ENCODE measurements at places on chromosomes 16 and 17. TPM values are rescaled to one million over a fixed set of nuclear protein-coding genes. Genes with fewer than 3 reads are reported as not detected.

Gene OGFOD1
- 45.6 TPM for total RNA-seq

Gene HOXB7
- 4.1 TPM for total RNA-seq

Gene KLHL10
- 0.43 TPM for total RNA-seq

Gene PIK3R5
- 0.12 TPM for total RNA-seq

Gene TBX6
- total RNA-seq: 0.60 TPM

Gene CEMP1
- total RNA-seq: not detected

Gene TLCD2
- total RNA-seq: 4.5 TPM

Gene CD300A
- total RNA-seq: 1.1 TPM

Gene DRC3
- total RNA-seq: 1.1 TPM

Gene SMTNL2
- 41.5 TPM for total RNA-seq

DNA sequence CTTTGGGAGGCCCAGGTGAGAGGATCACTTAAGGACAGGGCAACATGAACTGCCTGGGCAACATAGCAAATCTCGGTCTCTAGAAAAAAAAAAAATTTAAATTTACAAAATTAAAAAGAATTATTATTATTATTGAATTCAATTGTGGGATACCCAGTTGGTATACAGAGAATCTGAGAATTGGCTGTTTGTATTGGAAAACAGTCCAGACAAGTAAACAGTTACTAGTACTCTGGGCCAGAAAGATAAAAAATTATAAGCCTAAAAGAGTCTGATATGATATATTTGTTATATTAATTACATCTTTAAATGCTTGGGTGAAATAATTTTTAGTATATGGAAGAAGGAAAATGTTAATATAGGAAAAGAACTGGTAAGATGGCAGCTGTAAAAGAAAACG is 15.0 kb downstream of the CCDC47 start:
- no peak overlapping the region for H3K27ac ChIP-seq
- H3K36me3 ChIP-seq: no peaks in the 10 kb centered on the region
- no peaks in the 10 kb centered on the region for H3K27me3 ChIP-seq
- no peak for DNase-seq
- peaks cover 5% of the 10 kb centered on the region for H3K4me1 ChIP-seq

- no peak overlapping the region for H3K27ac ChIP-seq
- H3K4me3 ChIP-seq: no peak overlapping the region
- no peaks in the 10 kb centered on the region for H3K27me3 ChIP-seq
- H3K36me3 ChIP-seq: no peaks in the 10 kb centered on the region
- DNase-seq: no peak
Observed at GRCh38 chr16:23113185-23113584, 36.1 kb downstream of the USP31 start.

DNA sequence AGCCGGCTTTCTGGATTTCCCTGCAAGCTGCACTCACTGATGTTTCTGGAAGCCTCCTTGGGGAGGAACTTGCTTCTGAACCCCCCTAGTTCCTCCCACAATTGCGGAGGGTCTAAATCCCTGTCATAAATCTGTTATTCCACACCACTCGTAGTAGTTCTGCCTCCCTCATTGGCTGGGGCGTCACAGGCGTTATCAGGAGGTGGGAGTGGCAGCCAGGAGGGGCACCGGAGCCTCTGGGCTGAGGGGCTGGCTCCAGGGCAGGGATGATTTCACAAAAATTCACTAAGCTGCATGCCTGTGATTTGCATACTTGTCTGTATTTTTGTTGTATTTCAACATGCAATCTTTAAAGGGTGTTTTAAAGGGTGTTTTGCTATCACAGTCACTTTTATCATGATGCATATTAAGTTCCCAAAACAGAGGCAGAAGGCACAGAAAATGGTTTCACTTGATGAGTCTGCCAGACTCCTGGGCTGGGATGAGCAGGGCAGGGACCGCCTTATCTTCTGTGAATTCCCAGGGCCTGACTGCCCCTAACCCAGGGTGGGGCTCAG is 176.2 kb upstream of the FOXF1 start:
- DNase-seq: peak; percentile 35
- H3K36me3 ChIP-seq: no peaks in the 10 kb centered on the region
- peaks cover 8% of the 10 kb centered on the region for H3K4me1 ChIP-seq
- H3K27me3 ChIP-seq: no peaks in the 10 kb centered on the region

GRCh38 chr17:75783069-75783783 is 1.4 kb upstream of the UNK start:
- peak overlapping the region; percentile 100 for H3K27ac ChIP-seq
- no peak overlapping the region for H3K4me3 ChIP-seq
- H3K27me3 ChIP-seq: no peaks in the 10 kb centered on the region
- peak; percentile 77 for DNase-seq
- peaks cover 3% of the 10 kb centered on the region for H3K36me3 ChIP-seq

DNA sequence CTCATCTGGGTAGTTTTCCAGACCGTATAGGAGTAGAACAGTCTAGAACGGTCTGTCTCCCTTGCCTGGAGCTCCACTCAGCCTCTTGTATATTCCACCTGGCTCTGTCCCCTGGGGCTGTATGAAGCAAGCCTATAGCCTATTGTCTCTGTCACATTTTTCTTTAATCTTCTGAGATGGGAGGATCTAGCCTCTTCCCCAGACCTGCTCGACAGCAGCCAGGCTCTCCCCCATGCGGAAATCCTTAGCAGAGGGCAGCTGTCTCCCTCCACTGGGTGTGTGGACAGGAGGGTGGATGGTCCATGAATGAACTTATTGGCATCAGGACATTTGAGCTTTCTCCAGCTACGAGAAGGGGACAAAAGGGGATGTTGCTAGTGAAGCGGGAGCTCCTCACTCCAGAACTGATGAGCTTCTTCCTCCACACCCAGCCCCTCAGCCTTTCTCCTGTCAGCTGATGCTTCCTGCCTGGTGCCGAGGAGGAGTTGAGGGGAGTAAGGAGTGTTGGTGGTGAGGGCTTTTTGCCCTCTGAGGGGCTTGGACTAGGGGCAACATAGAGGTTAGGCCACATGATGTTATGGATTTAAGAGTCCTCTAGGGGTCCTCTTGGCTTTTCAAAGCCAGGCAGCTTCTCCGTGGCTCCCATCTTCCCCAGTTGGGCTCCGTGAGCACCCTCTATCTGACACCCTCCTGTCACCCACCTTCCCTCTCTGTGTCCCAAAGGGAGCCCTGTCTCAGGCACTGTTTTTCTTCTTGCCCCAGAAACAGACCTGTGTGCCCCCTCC is 28.0 kb downstream of the ARHGAP23 start:
- no peak overlapping the region for H3K27ac ChIP-seq
- H3K4me3 ChIP-seq: no peak overlapping the region
- peaks cover 50% of the 10 kb centered on the region for H3K4me1 ChIP-seq
- no peaks in the 10 kb centered on the region for H3K36me3 ChIP-seq
- no peak for DNase-seq

DNA sequence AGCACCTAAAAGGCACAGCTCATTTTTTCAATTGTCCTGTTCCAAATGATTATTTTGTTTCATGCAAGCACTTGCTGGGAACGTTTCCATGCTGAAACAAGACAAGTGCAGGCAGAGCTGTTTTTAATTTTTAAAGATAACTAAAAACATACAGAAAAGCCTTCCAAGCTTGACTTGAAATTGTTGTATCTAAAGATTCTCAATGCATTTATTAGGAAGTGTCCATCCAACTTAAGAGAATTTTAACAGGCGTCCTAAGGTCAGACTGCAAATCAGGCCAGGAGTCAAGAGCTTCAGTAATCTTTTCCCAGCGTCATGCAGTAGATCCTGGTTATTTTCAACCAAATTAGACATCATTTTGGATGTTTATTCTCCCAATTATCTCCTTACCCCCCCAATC is 702.8 kb downstream of the KCNJ2 start:
- H3K27me3 ChIP-seq: no peaks in the 10 kb centered on the region
- no peak overlapping the region for H3K4me3 ChIP-seq
- no peak for DNase-seq
- H3K27ac ChIP-seq: no peak overlapping the region

- H3K36me3 ChIP-seq: no peaks in the 10 kb centered on the region
- H3K4me3 ChIP-seq: no peak overlapping the region
- no peak for DNase-seq
- H3K27ac ChIP-seq: no peak overlapping the region
- peaks cover 14% of the 10 kb centered on the region for H3K4me1 ChIP-seq
Observed at GRCh38 chr17:67392111-67392510, 15.0 kb downstream of the PITPNC1 start.

- peaks cover 58% of the 10 kb centered on the region for H3K4me1 ChIP-seq
- no peak overlapping the region for H3K4me3 ChIP-seq
- H3K27ac ChIP-seq: peak overlapping the region; percentile 91
Observed at GRCh38 chr16:29824589-29825144, 4.4 kb downstream of the MVP start.

DNA sequence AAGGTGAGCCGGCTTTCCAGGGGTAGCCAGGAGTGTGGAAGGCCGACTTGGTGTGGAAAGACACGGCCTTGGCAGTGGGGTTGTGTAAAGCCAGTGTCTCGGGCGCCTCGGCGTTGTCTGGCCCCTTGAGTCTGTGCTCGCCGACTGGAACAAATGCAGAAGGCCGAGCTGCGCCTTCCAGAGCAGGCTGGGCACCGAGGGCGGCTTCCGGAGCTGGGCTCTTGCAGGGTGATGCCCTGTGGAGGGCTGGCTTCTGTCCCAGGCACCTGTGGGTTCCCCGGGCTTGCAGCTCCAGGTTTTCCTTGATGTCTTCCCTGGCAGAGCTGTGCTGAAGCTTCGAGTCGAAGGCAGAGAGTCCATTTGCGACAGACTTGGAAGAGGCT is 8.0 kb downstream of the ZNF750 start:
- H3K27ac ChIP-seq: no peak overlapping the region
- DNase-seq: no peak
- no peaks in the 10 kb centered on the region for H3K27me3 ChIP-seq

DNA sequence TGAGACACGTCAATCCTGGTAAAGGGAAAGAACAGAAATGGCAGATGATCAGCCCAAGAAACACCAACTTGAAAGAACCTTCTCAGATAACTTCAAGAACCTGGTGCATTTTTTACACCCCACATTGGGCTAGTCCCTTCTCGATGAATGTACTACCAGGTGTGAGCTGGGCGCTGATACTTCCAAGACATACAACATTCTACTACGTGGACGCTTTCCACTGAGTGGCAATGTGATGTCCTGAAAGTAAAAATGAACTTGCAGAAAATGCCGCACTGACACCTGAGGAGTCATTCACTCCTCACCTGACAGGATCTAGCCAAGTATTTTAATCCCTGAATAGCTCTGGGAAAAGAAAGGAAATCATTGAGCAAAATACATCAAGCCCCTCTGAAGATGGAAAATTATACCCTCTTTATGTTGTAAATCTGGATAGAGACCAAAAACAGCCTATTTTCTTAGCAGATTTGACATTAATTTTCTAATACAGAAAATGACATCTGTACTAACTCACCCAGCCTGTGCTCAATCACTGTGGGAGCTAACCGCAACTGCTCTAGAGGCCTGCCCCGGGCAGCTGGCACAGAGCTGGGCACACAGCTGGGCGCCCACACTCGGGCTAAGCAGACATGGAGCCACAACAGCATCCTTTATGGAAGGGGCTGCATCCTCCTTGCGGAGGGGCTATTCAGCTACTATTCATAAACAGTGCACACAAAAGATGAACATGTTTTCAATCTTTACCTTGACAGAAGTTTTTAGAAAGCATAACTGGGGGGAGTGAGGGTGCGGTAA is 16.2 kb downstream of the SNN start:
- no peaks in the 10 kb centered on the region for H3K36me3 ChIP-seq
- no peak overlapping the region for H3K4me3 ChIP-seq
- H3K27ac ChIP-seq: no peak overlapping the region
- H3K27me3 ChIP-seq: no peaks in the 10 kb centered on the region

DNA sequence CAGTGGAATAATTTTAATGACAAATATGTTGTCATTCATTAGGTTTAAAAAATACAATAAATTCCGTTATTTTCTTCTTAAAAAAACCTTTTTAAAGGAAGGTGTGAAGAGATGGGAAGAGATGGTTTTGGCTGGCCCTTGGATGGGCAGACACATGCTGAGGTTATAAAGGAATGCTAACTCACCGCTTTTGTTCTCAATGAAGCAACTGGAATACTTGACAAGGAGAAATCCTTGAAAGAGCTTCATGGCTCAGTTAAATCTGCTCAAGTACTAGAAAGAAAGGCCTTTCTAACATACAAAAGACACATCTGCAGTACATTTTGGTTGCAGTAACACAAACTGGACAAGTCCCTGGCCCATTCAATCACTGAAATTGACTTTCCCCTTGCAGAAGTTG is 158.3 kb upstream of the KCNJ16 start:
- no peaks in the 10 kb centered on the region for H3K27me3 ChIP-seq
- H3K4me1 ChIP-seq: no peaks in the 10 kb centered on the region
- H3K36me3 ChIP-seq: no peaks in the 10 kb centered on the region
- no peak overlapping the region for H3K27ac ChIP-seq

GRCh38 chr17:16922386-16923096 is 49.4 kb downstream of the TNFRSF13B start:
- no peaks in the 10 kb centered on the region for H3K27me3 ChIP-seq
- H3K27ac ChIP-seq: no peak overlapping the region
- no peak for DNase-seq
- no peaks in the 10 kb centered on the region for H3K36me3 ChIP-seq
- no peaks in the 10 kb centered on the region for H3K4me1 ChIP-seq
- no peak overlapping the region for H3K4me3 ChIP-seq

- no peak overlapping the region for H3K27ac ChIP-seq
- peaks cover 14% of the 10 kb centered on the region for H3K27me3 ChIP-seq
- no peaks in the 10 kb centered on the region for H3K4me1 ChIP-seq
Observed at GRCh38 chr17:46991617-46992016, 12.6 kb upstream of the RPRML start.

DNA sequence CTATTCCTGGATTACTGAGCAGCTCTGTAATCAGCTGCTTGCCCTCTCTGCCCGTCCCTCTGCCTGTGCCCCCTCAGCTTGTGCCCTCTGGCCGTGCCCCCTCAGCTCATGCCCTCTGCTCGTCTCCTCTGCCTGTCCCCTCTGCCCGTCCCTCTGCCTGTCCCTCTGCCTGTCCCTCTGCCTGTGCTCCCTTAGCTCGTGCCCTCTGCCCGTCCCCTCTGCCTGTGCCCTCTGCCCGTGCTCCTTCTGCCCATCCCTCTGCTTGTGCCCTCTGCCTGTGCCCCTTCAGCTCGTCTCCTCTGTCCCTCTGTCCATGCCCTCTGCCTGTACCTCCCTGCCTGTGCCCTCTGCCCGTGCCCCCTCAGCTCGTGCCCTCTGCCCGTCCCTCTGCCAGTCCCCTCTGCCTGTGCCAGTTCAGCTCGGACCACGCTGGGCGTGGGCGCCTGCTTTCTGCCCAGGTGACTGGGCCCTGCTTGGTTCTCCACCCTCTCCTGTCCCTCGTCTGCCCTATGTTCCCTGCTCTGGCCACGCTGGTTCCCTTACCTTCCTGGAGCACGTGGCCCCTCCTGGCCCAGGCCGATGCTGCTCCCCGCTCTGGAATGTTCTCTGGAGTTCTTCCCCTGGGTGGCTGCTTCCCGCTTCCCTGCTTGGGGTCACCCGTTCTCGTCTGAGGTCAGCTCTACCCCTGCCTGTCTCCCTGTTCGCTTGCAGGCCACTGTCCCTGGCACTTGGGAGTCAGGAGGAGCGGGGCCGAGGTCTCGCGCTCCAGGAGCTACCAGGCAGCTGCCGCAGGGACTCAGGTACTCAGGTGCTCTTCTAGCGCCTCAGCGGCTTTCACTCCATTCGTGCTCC is 63.9 kb downstream of the BANP start:
- no peak overlapping the region for H3K27ac ChIP-seq
- no peak overlapping the region for H3K4me3 ChIP-seq
- peaks cover 9% of the 10 kb centered on the region for H3K4me1 ChIP-seq
- no peak for DNase-seq

- peaks cover 10% of the 10 kb centered on the region for H3K4me1 ChIP-seq
- no peak for DNase-seq
- no peaks in the 10 kb centered on the region for H3K36me3 ChIP-seq
- no peak overlapping the region for H3K4me3 ChIP-seq
- H3K27ac ChIP-seq: no peak overlapping the region
Observed at GRCh38 chr16:14306485-14307058, 235.5 kb downstream of the MRTFB start.

All from hepatocyte (in vitro differentiated cells).